ENCODE measurements at places on chromosomes 5 and 9. TPM values are rescaled to one million over a fixed set of nuclear protein-coding genes. Genes with fewer than 3 reads are reported as not detected.

DNA sequence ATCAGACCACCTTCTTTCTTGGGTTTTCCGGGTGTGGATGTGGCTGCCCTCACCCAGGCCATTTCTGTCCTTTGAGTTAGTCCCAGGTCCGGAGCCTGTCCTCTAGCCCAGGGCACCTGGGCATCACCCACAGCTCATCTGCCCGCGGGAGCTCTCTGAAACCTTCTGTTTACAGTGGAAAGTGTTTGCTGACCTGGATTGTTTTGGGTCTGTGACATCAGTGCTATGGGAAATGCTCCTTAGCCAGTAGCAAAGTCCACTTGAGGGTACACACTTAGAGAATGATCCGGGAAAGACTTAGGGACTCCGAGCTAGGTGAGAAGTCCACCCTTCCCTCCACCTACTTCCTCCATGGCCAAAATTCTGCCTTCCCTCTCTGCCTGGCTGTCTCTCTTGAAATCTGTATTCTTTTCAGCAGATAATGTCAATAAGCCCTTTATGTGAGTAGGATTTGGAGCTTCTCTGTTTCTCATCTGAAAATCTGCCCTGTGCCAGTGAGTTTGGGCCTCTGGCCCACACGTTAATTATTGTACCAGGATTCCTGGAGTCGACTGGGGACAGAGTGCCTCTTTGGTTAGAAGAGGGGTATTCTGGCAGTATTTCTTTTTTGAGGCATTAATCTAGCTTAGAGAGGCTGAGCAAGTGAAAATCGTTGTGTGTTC is 19.9 kb downstream of the ABLIM3 start:
- no peak for DNase-seq

PPP3R2 gene
- total RNA-seq = not detected

MRPL50 gene
- total RNA-seq = 18.2 TPM

DNA sequence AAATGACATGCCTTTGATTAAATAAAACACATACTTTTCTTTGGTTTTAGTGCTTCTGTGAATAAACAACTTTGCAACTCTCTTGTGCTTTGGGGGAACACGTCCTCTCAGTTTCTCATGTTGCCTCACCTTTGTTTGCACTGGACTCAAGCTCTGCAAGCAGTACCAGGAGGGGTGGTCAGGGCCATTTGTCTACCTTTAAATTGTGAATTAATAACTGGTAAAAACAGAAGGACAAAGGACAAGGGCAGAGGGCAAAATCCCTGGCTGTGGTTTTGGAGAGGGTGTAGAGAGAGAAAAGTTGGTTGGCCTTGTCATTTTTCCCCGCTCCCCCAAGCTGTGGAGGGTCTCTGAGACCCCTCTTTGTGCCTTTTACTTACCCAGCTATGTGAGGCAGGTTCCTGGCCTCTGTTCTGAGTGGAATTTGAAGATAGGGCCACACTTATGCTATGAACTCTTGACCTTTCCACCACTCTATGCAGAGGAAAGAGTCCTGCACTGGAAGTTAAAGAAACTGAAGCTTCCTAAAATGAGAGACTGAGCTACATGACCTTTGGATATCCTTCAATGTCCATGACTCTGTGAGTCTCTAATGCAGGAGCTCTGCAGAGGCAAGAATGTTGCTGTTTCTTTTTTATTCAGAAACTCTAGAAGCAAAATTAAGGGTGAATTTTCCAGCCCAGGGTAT is 55.1 kb upstream of the MOCS2 start:
- DNase-seq = no peak

DNA sequence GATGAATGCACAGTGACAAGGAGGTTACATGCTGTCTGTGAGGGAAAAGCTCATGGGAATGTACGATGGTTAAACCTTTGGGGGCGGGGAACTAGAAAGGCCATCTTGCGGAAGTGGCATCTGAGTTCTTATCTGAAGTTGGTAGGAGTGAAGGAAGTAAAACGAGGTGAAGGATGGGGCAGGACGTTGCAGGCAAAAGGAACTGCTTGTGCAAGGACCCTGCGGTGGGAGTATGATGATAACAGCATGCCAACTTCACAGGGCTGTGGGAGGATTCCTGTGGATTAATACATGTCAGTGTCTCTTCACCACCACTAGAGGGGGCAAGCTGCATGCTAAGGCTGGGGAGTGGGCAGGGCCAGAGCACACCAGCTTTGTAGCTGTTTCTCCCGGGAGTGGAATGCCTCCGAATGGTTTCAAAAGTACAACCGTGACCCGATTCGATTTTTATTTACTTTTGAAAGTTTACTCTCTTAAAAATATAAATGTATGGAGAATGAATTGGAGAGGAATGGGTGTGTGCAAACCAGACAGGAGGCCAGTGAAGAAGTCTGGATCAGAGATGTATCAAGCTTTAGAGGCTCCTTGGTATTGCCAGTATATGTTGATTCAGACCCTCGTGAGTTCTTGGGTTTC is 62.5 kb downstream of the CYFIP2 start:
- peak; percentile 68 for DNase-seq

PRUNE2 gene
- 1.4 TPM for total RNA-seq

CDX1 gene
- not detected for total RNA-seq

DNA sequence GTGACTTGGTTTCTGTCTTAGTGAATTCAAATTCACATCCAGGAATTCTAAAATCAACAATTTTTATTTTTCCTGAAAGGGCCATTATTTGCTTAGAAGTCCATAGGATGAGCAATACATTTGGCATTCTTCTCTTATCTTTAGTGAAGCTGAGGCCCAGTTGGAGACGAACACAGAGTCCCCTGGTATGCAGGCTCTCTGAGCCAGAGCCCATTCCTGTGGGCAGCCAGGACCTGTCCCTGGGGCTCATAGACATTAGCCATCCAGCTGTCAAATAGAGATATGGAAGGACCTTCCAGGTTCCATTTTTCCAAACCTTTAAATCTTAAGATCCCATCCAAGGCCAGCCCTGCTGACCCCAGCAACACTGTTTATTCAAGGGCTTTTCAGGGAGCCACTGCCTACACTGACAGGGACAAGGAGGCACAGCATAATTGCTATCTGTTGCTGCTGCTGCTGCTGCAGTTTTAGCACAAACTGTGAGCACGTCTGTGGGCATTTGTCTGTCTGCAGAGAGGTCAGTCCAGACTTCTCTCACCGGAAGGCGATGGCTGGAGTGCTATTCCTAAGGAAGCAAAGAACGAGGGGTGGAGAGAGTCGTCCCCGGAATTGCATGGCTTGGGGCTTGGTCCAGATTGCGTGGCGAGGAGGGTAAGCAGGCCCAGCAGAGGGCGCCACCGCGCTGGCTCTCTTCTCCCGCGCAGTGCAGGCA is 639.0 kb downstream of the CCDC171 start:
- DNase-seq = peak; percentile 89

DNA sequence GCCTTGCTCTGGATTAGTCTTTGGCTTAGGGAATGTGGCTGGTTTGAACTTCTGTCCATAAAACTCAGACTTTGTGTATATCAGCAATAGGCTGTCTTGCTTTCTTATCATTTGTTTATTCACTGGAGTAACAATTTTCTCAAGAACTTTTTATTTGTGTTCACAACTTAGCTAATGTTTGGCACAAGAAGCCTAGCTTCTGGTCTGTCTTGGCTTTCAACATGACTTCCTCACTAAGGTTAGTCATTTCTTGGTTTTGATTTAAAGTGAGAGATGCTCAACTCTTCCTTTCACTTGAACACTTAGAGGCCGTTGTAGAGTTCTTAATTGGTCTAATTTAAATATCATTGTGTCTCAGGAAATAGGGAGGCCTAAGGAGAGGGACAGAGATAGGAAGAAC is 4.9 kb downstream of the FBXO38 start:
- DNase-seq = no peak

- DNase-seq = peak; percentile 72
Observed at GRCh38 chr5:173753307-173754168, 134.6 kb upstream of the CPEB4 start.

ESM1 gene
- total RNA-seq = not detected

CNTNAP3 gene
- total RNA-seq = 5.7 TPM

ATOSB gene
- 15.6 TPM for total RNA-seq

DNA sequence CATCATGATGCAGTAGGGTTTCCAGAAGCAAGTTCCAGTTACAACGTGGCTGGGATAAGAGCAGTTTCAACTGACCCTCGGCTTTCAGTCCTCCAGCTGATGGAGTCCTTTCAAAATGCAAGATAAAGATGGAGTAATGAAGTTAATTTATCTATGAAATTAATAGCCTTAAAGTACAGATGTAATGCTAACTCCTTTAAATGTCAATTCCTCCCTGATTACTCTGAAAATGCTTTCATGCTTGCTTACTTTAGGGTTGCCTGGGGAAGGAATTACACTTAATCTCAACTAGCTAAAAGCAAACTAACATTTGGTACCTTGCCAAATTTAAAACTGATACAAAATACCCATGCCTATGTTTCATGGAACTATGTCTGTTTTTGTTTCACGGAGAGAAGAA is 178.4 kb downstream of the KIAA0825 start:
- no peak for DNase-seq

GRCh38 chr9:6086006-6086655 is 70.7 kb upstream of the RANBP6 start:
- no peak for DNase-seq

SHOC1 gene
- total RNA-seq = not detected

PTCH1 gene
- 10.4 TPM for total RNA-seq

ENTREP1 gene
- 21.3 TPM for total RNA-seq

DNA sequence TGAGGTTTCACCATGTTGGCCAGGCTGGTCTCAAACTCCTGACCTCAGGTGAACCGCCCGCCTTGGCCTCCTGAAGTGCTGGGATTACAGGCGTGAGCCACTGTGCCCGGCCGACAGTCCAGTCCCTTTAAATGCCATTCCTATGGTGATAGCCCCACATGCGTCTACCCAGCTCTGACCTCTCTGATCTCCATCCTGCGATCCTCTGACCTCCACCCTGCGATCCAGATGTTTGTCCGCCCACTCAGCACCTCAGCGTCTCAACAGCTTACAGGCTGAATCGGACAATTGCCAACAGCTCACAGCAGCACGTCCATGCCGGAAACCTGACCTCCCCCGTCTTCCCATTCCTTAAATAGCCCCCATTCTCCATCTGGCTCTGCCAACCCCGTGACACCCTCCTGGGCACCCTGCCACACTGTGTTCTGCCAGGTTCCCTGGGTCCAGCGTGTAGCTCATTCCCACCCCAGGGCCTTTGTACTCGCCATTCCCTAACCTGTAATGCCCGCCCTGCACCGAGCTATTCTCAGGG is 44.0 kb upstream of the RNU6ATAC start:
- peak; percentile 92 for DNase-seq

GRCh38 chr9:115923410-115923809 is 230.2 kb upstream of the PAPPA start:
- no peak for DNase-seq

DNA sequence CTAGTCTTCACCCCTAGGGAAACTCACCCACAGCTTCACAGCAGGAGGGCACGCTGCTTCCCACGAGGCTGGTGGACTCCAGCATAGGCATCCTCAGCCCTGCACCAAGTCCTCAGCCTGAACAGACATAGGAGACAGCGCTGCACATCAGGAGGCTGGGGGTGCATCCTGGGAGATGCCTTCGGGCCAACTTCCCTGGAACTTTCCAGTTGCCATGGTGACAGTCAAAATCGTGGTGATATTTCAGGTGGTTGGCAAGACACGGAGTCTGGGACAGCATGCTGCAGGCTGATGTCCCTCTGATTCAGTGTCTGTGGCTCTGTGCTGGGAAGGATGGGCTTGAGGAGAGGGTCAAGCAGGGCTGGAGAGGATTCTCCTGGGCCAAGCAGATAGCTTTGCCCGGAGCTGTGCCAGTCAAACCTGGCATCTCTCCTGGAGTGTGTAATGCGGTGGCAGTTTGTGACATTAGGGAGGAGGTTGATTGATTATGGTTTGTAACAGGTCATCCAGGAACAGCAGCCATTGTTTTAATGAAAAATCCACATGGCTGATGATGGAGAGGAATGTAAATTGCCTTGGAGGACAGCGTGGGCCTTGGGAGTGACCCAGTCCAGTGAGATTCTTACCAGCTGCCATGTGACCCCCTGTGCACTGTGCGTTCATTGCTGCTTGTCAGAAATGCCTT is 35.6 kb upstream of the SEMA4D start:
- DNase-seq = no peak

DNA sequence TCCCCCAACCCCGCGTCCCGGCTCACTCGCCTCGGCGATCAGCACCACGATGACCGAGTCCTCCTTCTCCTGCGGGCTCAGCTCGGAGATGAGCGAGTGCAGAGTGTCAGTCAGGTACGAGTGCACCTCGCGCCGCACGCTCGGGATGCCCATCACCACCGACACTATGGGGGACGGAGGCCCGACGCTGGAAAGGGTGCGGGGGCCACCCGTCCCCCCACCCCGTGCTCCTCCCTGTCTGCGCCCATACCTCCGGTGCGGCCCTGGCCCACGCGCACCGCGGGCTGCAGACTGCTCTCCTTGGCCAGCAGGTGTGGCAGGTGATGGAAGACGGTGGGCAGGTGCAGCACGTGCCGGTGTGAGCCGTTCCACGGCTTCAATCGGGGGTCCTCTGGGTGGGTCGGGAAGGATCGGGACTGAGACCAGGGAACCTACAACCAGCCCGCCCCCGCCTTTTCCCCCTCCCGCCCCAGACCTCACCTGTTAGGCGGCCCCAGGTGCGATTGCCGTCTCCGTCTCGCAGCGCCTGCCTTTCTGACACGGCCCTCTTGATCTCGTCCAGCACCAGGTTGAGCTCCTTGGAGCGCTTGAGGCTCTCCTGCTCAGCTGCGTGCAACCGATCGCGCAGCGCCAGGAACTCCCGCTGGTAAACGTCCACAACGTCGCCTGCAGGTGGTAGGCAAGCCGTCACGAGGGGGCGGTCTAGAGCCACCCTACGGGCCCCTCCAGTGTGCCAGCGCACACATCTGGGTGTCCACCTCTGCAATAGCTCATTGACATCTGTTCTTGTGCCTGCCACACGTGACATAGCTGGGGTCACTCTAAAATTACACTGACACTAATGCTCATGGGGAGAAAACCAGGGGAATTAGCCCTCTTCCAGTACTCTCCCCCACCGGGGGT is 5.1 kb downstream of the MGAT4B start:
- peak; percentile 85 for DNase-seq

BRINP1 gene
- total RNA-seq = 0.27 TPM

PARP8 gene
- 6.2 TPM for total RNA-seq

GRCh38 chr9:113506090-113506589 is 42.6 kb downstream of the RGS3 start:
- no peak for DNase-seq

DNA sequence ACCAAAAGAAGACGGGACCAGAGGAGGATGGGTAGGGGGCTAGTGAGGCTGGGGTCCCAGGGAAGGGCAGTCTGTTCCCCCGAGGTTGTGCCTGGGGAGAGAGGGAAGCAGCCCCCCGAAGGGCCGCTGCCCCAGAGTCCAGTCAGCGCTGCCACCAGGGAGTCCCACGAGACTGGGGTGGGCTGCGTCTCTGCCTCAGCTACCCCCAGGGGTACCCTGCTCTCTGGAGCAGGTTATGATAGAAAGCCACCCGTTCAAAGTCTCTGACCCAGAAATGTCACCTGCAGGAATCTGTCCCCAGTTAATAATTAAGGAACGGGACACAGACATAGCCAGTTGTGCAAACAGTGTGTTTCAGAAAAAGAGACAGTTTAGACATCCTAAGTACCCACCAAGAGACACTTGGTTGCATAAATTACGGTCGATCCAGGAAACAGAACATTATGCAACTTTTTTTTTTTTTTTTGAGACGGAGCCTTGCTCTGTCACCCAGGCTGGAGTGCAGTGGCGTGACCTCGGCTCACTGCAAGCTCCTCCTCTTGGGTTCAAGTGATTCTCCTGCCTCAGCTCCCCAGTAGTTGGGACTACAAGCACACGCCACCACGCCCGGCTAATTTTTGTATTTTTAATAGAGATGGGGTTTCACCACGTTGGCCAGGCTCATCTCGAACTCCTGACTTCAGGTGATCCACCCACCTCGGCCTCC is 10.7 kb upstream of the AGPAT2 start:
- no peak for DNase-seq

- no peak for DNase-seq
Observed at GRCh38 chr5:56856541-56857178, 41.3 kb downstream of the MAP3K1 start.

- DNase-seq = no peak
Observed at GRCh38 chr5:55618318-55618717, 83.6 kb upstream of the PLPP1 start.
